ENCODE measurements at places on chromosomes 3 and 15.

GRCh38 chr3:162195147-162195546 is 698.5 kb downstream of the OTOL1 start:
- no peak for DNase-seq

DNA sequence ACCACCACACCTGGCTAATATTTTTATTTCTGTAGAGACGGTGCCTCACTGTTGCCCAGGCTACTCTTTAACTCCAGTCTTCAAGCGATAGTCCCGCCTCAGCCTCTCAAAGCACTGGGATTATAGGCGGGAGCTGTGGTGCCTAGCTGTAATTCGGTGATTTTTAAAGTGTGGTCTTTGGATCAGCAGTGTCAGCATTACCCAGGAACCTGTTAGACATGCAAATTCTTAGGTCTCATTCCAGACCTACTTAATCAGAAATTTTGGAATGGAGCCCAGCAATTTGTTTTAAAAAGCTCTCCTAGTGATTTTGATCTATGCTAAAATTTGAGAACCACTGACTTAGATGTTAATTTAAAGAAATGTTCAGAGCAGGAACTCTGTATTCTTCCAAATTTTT is 51.9 kb downstream of the GOLM2 start:
- DNase-seq: peak; percentile 35

DNA sequence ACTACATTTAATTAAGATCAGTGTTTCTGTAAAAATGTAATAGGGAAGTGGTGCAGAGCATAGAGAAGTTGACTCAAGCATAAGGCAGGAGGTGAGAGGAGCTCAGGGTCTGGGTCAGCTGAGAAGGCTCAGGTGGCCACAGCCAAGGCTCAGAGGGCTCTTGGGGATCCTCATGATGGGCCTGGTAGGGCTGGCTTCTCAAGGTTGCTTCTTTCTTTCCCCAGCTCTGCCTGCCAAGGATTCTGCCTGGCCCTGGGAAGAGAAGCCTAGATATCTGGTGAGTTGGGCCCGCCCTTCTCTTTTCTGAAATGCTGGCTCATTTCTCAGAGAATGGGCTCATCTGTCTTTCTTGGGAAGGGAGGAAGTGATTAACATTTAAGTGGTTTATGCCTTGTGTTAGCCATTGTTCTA is 6.5 kb downstream of the ZNF589 start:
- peak; percentile 32 for DNase-seq

- DNase-seq: no peak
Observed at GRCh38 chr15:69749797-69750196, 297.2 kb downstream of the RPLP1 start.

DNA sequence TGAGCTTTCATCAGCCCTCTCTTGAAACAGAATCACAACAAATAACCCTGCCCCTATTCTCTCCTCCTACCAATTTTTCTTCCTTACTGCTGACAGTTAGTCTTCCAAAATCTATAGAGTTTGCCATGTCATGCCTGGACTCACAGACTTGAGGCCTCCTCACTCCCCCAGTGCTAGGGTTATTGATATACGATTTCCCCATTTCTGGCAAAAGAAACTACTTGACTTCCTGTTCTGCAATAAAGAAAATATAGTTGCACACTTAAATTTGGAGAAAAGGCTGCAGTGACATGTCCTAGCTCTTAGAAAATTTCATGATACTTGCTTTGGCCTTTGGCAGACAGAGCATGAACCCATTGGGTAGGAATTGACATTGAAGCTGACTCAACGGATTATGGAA is 75.9 kb downstream of the CYP19A1 start:
- no peak for DNase-seq

- DNase-seq: peak; percentile 7
Observed at GRCh38 chr15:61195116-61196002, 33.7 kb downstream of the RORA start.

DNA sequence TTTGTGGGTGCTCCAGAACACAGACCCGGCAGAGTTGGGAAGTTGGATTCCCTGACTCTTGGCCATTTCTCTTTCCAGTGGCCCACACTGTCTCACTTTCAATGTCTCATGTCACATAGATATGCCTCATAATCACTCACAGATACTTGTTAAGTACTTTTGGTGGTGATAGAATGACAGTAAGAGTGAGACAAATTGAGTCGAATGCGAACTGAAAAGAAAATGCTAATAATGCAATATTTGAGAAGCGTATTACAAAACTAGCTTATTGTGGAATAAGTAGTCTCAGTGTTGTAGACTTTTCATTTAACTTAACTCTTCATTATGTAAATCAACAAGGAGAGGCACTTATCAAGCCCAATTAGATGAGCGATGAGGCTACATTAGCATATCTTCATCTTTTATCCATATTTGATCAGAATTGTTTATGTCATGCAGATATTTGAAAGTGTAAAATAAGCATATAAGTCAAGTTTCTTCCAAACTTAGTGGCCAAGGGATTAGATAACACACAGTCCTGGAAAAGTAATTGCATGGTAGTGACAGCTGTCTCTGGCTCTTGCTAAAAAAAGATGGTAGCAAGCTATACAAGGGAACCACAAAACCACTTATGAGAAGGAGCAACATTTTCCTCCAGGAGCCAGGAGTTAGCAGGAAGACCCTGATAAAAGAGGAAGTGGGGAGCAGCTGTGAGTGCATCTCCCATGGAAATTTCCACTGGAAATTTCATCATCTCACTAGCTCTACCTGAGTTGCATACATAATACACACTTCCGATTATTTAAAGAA is 243.6 kb downstream of the ARRDC4 start:
- DNase-seq: no peak

- no peak for DNase-seq
Observed at GRCh38 chr3:10627884-10628572, 122.6 kb upstream of the ATP2B2 start.

GRCh38 chr15:74062671-74063070 is 19.7 kb downstream of the GOLGA6A start:
- DNase-seq: no peak

GRCh38 chr15:78417754-78418630 is 20.0 kb upstream of the IREB2 start:
- no peak for DNase-seq
